ENCODE measurements at places on chromosomes 7 and 10. TPM values are rescaled to one million over a fixed set of nuclear protein-coding genes. Genes with fewer than 3 reads are reported as not detected.
A peak's percentile ranks its signal among the peaks of the same experiment; 100 is the strongest.

GRCh38 chr7:115226410-115226809 lies 304.5 kb downstream of the MDFIC start:
- DNase-seq, result no peak

Gene TMEM213
- total RNA-seq, result not detected

DNA sequence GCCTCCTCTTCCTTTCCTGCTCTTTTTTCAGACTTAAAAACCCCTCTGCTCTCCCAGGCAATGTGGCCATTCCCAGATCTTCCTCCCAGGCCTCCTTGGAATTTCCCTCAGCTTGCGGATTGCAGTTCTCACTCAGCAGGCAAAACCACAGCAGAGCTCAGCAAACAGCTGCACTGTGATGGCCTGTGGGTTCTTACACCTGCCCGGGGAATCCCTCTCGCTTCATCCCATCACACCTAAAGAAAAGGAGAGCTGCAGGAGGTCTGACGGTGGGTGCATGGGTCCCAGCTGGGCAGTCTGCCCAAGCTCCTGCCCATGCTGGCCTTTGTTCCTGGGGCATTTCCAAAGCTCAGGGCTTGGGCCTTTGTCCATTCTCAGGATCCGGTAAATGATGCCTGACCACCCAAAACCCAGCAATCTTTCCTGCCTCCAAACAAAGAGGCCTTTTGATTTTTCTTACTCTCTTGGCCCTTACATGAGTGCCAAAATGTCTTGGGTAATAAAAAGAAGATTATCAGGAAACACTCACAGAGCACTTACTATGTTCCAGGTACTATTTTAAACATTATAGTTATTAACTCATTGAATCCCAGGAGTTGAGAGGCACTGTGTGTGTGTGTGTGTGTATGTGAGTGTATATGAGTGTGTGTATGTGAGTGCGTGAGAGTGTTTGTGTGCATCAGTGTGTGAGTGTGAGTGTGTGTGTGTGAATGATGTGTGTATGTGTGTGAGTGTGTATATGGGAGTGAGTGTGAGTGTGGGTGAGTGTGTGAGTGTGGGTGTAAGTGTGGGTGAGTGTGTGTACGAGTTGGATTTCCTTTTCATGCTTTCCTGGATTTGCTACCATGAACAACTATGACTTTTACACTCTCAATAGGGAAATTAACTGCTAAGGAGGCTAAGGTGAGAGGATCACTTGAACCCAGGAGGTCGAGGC lies 64.5 kb upstream of the PODXL start:
- no peak for DNase-seq

Gene COX19
- 29.1 TPM for total RNA-seq

DNA sequence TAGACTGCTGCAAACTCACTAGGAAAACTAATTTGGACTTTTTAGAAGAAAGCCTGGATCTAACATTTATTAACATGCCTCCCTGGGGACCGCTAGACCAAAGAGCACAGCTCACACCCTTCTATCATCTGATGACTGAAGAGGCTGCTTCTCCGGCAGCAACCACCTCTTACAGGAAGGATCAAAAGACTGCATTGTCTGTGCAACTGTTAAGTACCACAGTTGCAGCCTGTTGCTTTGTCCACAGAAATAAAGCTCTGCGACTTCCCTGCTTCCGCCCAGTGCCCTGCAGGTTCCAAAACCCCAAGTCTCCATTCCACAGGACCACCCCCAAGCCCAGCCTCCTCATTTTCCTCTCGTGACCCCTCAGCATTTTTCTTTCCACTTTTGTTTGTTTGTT lies 14.0 kb upstream of the PODXL start:
- no peak for DNase-seq

Gene GPRIN2
- total RNA-seq, result not detected

Gene ADCYAP1R1
- total RNA-seq, result 0.54 TPM

- DNase-seq, result no peak
Observed at GRCh38 chr10:85643845-85644525, 722.6 kb downstream of the GRID1 start.

Gene NEUROD6
- not detected for total RNA-seq

- DNase-seq, result no peak
Observed at GRCh38 chr10:104300736-104301292, 31.8 kb downstream of the GSTO2 start.

Gene SORCS1
- total RNA-seq, result 1.4 TPM

DNA sequence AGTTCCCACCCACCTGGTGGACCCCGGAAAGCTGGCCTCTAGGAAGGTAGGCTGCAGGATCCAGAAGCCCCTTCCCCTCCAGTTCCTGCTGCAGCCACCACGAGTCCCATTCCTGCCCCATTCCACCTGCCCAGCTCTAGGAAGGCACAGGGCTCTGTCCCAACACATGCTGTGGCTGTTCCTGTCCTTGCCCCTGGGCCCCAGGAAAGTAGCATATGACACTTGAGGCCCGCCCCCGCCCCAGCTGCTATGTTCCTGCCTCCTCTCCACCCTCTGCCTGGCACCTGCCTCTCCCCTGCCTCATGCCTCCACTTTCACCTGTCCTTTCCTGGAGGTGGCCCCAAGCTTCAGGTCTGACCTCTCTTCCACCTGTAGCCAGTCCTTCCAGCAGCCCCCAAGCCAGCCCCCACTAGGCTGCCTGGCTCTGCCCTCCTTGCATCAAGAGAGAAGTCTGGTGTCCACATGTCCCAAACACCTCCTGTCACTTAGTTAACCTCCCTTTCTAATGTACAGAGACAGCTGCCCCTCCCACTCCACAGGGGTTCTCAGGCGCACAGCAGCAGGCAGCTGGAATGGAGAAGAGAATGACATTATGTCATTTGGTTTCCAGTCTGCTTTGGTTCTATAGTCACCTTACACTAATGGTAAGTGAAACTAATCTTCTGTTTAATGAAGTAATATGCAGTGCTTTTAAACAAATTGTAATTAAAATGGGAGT lies 22.7 kb downstream of the YKT6 start:
- DNase-seq, result peak; percentile 41

DNA sequence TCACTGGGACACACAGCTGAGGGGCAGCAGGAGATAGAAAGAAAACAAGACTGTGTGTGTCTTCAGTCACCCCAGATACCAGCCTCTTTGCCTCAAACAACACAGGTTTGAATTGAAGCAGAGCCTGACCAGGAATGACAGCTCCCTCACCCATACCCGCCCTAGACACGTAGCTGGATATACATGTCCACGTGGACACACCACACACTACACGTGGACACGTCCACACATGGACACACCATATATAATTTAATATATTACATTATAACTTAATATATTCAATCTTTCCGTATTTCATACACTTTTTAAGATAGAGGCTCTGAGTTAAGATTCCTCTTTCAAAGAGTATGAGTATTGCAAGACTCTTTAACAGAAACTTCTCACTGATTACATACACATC lies 11.3 kb downstream of the GDF2 start:
- DNase-seq, result no peak

- no peak for DNase-seq
Observed at GRCh38 chr10:79184145-79184625, 115.4 kb downstream of the ZMIZ1 start.

GRCh38 chr10:29634764-29635625 lies at the start of gene SVIL:
Gene SVIL (minus strand): TSS chr10:29634971. CDS start chr10:29555058, 79,913 bp downstream.
- no peak for DNase-seq

Gene MYH16
- total RNA-seq, result not detected

DNA sequence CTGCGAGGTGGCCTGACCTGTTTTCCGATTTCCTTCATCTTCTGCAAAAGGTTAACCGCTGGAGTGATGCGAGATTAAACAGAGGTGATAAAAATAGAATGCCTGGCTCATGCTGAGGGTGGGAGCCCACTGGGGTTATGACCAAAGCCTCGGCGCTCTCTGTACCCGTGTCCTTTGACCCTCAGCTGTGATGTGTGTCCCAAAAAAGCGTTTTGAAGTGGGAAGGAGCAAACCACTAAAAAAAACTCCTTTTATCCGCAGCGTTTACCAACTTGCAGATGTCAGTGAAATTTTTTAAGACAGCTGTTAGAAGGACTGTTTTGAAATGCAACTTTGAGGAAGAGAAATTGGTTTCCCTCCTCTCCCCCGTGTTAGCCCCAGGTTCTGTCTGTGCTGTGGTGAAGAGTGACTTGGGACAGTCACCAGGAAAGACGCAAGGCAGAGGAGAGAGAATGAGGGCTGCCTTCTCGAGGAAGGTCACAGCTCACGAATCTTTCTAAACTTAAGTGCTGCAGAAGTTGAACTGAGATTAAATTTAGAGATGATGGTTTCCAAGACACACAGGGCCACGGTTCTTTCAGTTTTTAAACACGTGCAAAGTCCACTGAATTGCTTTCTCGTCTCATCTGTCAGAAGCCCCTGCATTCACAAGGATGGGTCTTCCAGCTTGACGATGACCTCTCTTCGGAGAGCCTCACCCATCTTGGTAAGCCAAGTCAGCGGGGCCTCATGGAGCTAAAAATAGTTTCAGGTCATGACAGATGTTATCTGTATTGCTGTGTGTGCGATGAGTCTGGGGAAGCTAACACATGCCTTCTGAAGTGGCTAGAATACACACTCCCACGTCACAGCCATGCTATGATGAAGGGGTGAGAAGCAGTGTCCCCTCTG lies 27.6 kb downstream of the AMZ1 start:
- DNase-seq, result no peak

- peak; percentile 82 for DNase-seq
Observed at GRCh38 chr10:128047991-128048818, 78.0 kb downstream of the MKI67 start.

Gene OPN4
- total RNA-seq, result not detected

Gene ADAM12
- total RNA-seq, result 1.1 TPM

DNA sequence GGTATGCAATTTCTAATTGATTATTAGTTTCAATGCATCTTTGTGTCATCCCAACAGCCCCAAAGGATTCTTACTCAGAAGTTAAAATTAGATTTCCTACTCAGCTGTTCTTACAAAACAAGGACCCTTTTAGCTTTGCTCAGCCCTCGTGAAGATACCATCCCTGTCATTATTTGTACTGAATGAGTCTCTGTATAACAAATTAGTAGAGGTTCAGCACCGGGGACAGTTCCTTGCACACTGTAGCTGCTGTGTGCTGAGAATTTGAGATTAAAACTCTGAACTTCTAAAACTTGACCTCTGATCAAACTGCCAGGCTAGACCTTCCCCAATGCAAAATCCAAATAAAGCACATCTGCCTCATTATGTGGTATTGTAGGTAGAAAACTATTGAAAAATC lies 299.1 kb downstream of the LHFPL3 start:
- DNase-seq, result no peak

DNA sequence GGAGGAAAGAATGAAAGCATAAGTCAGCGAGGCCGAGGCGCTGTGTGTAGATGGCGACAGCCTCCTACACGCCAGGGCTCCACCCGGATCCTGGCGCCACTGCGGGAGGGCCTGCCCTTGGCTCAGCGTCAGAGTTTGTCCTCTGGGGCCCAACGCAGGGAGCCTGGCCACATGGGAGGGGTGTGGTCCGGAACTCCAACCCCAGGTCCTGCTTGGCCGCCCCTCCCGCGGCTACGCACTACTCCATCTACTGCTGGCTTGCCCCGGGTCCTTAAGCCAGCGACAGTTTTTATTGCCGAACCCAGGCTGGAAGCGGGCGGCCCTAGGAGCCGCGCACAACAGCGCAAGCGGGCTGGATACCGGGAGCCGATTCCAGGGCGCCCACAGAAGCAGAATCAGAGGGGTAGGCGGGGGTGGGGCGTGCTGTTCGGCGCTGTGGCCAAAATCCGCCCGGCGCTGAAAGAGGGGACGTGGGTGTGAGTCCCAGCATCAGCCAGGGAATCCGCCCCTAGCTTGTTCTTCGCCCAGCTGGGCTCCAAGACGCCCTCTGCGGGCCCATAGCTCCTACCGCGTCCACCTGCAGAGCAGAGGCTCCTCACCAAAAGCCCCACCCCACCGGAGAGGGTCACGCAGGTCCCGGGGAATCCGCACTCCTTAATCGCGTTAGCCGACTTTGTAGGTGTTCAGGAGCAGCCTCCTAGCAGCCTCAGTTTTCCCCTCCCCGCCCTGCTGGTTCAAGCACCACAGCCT lies 4.5 kb downstream of the KAZALD1 start:
- DNase-seq, result peak; percentile 86

- DNase-seq, result no peak
Observed at GRCh38 chr10:45453639-45454255, 79.7 kb downstream of the ALOX5 start.

GRCh38 chr7:131574741-131575140 lies 18.3 kb upstream of the PODXL start:
- no peak for DNase-seq

DNA sequence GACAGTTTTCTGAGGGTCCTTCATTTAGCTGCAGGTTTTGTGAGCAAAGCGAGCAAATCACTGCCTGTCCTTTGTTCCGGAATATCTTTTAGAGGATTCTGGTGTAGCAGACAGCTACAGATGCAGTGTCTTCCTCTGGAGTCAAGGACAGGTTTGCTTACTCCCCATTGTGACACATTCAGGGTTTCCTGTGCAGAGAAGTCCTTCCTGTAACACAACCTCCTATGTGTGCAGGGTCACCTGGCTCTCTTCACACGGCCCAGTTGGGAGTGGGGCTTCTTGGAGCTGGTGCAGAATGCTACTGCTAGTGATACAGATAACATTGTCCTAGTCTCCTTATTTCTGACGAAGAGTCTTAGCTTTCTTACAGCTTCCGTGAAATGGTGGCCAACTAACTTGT lies 47.9 kb downstream of the RBM33 start:
- no peak for DNase-seq

Gene EPDR1
- total RNA-seq, result 7.5 TPM

Measured in spleen (tissue), 13 donors.